ENCODE measurements at places on chromosomes 16 and 17.

GRCh38 chr16:2365397-2366294, 25.1 kb upstream of the ABCA3 start:
- no peak for DNase-seq

DNA sequence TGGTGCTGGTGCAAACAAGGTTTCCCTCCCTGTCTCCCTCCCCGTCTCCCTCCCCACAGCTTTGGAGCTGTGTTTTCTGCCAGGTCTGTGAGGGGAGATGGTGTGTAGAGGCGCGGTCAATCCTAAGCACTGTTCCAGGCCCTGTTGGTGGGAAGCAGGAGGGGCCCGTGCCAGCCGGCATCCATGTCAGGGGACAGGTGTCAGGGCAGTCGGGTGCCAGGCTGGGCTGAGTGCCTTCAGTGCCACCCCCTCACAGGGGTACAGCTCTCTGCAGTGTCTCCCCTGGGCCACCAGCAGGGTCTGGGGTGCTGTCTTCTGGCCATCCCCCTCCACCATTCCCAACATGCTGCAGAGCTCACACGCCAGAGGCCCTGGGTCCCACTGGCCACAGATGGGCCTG, 73.6 kb downstream of the KLHDC4 start:
- no peak for DNase-seq

GRCh38 chr16:17304106-17304490, 166.7 kb downstream of the XYLT1 start:
- DNase-seq = no peak

DNA sequence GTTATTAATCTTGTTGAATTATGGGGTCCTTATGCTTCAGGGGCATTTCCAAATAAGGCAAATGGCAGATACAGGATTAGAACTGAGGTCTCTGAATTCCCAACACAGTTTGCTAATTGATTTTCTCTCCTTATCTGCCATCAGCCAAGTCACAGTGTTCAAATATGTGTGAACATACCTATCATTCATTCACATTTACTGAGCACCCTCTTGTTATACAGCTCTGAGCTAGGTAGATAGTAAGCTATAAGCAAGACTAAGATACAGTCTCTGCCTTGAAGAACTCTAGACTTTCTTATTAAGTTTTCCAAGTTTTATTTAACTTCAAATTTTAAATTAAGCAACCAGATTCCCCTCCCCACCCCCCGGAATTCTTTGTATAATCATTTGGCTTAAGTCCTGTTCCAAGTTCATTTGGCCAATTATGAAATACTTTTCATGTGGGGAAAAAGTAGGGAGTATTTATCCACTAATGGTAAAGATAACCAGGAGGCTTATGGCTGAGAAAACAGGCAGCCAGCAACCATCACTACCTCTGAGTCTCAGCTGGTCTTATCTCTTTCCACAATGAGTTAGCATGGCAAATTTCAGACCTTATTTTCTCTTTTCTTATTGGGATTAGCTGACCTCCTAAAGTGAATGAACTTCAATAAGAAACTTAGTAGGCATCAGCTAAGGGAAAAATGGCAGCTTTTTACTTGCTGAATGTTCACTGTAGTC, 31.4 kb upstream of the CORO6 start:
- DNase-seq = no peak

- no peak for DNase-seq
Observed at GRCh38 chr16:82953517-82953916, 326.7 kb downstream of the CDH13 start.

GRCh38 chr16:65838001-65838400, 528.5 kb upstream of the CDH5 start:
- DNase-seq = no peak

All from Karpas-422 (cell line).